ENCODE measurements at places on chromosomes 3 and 15.

DNA sequence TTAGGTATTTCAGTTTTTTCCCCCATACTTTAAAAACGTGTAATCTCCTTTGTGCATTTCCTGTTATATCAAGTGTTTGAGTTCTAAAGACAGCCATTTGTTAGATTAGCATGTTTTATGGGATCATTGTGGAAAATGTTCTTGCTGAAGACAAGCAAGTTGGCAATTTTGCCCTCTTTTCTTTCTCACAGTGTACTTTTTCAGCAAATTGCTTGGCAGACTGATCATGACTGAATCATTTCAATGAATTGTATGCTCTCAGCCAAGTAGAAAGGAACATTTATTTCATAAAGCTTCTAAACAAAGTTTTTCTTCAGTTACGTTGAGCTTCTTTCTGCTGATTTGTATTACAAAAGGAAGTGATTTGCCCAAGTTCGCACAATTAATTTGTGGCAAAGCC lies 51.6 kb downstream of the ATG7 start:
- no peak for DNase-seq

- no peak for DNase-seq
These were observed 5.7 kb downstream of the CISH start for GRCh38 chr3:50605901-50606326.

DNA sequence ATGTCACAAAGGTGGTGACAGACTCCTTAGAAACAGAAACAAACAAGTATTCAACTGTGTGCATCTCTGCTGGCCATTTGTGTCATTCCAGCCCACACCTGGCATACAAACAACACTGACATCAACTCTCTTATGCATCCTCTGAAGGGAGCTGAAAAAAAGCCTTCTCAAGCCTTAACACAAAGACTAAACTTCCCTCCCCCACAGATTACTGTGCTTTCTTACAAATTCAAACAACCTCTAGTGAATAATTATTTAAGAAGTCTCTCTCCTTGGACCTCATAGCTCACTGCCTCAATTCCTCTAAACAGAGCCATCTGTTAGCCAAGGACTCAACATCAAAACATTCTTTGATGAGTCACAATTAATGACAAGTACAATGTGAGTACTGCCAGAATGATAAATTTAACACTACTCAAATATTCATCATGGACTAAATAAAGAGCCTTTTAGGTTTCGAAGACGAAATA lies 132.1 kb downstream of the WDR76 start:
- no peak for DNase-seq

GRCh38 chr15:55379095-55379494 lies 29.1 kb downstream of the CCPG1 start:
- DNase-seq, result no peak

GRCh38 chr15:83320844-83321243 lies 36.4 kb upstream of the BNC1 start:
- DNase-seq, result no peak

GRCh38 chr3:16496408-16497222 lies 16.9 kb downstream of the RFTN1 start:
- no peak for DNase-seq

DNA sequence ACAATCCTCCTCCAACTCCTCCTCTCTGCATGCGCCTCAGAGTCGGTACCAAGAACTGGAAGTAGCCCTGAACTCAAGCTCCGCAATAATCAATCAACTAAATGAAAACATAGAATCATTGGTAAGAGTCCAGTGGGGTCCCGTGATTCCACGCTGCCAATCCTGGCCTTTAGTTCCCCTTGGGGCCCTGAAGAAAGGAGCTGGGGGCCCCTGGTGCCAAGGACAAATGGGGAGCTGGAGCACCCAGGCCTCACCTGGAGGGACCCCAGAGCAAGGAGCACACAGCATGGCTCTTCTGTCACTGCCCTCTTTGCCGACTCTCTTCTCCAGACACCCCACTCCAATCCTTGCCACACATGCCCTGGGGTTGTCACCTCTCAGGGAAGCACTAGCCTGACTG lies 80.3 kb downstream of the ADAMTS7 start:
- DNase-seq, result no peak

GRCh38 chr3:12522721-12523120 lies 22.6 kb downstream of the MKRN2OS start:
- no peak for DNase-seq

Data from activated CD4-positive, alpha-beta T cell treated with anti-CD3 and anti-CD28 coated beads, Interleukin-2, amount 50 U/mL, for 1 hour (primary cell).